ENCODE measurements at places on chromosomes 6 and 20.

DNA sequence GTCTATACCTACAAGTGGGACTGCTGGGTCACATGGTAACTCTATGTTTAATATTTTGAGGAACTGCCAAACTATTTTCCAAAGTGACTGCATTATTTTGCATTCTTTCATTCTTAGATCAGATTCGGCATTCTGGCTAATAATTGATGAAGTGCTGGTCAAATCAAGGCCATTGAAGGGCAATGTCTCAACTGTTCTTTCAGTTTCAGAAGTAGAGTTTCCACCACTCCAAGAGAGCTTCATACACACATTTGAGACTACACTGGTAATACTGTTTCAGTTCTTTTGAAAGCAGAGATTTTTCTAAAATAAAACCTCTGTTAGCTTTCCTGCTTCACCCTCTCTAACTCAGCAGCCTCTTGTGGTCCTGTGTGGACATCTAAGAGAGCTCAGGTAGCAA, 154.5 kb downstream of the CFAP61 start:
- DNase-seq, result no peak

GRCh38 chr6:4660377-4661321, 115.6 kb upstream of the CDYL start:
- no peak for DNase-seq

DNA sequence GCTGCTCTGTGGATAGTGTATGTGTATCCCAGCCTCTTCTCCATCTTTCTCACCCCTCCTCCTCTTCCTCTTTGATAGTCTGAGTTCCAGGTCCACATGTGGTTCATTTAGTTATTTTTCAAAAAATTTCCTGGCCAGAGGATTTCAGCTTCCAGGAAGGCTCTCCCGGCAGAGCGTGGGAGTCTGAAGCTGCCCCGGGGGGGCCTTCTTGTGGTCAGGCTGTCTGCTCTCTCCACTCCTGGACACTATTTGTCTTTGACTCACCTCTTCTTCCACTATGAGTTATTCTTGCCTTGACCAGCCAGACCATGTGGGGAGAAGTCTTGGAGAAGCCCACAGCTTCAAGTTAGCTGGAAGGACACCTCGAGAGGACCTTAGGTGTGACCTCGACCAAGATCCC, 258.8 kb downstream of the CDC5L start:
- no peak for DNase-seq

- no peak for DNase-seq
Observed at GRCh38 chr20:49566401-49567364, 1.3 kb downstream of the PTGIS start.

GRCh38 chr6:70753870-70754380, 86.2 kb downstream of the SMAP1 start:
- DNase-seq, result no peak

- no peak for DNase-seq
Observed at GRCh38 chr6:124193132-124193531, 389.5 kb downstream of the NKAIN2 start.

GRCh38 chr20:32804817-32805216, 14.9 kb upstream of the MAPRE1 start:
- no peak for DNase-seq

DNA sequence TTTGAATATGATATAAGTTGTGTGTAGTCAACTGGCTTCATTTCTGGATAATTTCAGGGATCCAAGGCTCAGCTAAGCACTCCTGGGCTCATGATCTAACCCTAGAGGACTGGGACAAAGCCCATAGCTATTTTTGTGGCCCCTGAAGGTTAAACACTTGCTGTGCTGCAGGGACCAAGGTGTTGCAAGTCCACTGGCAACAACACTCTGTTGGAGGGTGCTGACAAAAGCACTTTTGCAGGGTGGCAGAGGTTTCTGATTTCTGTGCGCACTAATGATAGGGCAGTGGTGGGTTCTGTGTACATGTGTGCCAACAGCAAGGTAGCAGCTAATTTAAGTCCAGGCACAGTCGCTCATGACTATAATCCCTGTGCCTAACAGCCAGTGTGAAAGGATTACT, 445.3 kb upstream of the SYNCRIP start:
- no peak for DNase-seq

GRCh38 chr6:129750360-129750759, 40.4 kb upstream of the ARHGAP18 start:
- no peak for DNase-seq

DNA sequence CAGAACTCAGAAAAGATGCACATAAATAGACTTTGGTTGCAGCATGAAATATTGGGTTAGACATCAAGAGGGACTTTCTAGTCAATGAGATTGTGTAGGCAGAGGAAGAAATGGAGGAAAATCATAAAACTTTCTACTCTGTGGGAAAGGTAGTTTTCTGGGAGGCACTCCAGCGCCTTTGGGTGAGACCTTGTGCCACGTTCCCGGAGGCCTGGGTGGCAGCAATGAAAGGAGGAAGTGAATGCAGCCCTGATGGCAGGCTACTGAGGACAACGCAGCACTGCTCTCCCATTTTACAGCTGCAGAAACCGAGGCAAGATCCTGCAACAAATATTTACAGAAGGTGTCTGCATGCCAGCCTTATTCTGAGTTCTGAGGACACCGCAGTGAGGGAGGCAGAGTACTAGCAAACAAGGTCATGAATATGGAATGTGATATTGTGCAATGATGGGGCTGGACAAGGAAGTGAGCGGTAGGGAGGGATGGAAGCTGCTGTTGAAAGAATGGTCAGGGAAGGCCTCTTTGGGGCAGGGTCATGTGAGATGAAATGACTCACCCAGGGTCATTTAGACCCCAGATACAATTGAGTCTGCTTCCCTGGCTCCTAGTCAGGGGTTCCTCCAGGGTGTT, 159.1 kb downstream of the TFAP2C start:
- no peak for DNase-seq

DNA sequence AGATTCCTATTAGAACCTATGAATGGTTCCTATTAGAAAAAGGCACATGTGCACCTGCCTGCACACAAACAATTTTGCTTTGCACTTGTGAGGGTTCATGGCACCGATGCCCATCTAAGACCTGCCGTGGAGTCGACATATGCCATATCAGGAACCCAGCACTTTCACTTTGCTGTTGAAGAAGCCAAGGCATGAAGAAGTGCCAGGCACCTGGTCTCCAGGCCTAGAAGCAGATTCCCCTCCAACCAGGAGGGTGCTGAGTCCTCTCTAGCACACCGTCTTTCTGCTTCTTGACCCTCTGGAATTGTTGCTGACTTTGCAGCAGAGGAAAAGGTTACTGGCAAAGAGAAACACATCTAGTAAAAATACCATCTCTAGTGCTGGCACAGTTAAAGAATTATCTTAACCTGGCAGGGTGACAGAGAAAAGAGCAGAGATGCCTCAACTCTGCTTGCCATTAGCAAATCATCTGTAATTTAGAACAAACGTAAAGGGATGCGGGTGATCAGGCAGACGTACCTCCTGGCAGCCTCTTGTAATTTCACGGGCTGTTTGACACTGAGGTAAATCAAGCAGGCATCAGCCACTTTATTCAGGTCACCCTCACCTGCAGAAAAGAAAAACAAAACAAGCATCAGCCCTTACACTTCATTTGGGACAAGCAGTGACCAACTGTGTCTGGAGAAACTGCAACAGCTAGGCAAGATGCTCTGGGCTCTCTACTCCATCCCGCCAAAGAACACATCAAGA, 37.2 kb downstream of the TTI1 start:
- DNase-seq, result peak; percentile 70

- peak; percentile 33 for DNase-seq
Observed at GRCh38 chr6:5752391-5752680, 254.4 kb downstream of the NRN1 start.
